Vagina (tissue), 2 donors: ENCODE measurements at places on chromosomes 5 and 9. TPM values are rescaled to one million over a fixed set of nuclear protein-coding genes. Genes with fewer than 3 reads are reported as not detected.

DNA sequence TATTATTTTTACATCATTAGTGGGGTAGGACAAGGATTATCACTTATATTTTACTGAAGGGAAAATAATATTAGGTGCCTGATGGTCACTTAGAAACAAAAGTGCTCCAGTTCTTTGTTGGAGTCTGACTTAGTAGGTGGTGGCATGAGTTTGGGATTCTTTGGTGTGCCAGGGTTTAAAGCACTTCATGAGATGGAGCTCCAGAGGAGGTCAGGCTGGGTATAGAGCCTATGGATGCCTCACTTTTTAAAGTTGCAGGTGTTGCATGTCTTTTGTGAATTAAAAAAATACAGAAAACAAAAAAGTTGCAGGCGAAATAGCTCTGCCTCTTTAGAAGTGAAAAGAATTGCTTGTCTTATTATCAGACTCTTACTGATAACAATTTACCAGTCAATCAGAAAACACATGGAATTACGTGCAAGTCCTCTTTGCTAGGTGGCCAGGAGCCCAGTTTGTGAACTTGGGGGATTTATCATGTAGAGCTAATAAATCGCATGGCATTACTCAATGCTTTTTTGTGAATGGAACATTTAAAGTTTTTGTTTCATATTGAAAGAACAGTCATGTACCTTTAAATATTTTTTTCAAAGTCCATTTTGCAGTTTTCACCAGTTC is 1.6 kb downstream of the ITK start:
- H3K27me3 ChIP-seq, result no peaks in the 10 kb centered on the region
- H3K36me3 ChIP-seq, result no peaks in the 10 kb centered on the region
- H3K4me1 ChIP-seq, result no peaks in the 10 kb centered on the region
- no peak for DNase-seq

DNA sequence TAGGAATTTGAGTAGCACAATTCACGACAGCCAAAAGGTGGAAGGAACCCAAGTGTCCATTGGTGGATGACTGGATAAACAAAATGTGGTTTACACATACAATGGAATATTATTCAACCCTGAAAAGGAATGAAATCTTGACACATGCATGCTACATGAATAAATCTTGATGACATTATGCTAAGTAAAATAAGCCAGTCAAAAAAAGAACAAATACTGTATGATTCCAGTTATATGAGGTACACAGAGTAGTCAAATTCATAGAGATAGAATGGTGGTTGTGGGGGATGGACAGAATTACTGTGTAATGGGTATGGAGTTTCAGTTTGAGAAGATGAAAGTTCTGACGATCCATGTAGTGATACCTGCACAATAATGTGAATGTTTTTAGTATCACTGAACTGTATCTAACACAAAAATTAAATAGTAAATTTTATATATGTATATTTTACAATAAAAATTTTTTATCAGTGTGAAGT is 117.7 kb upstream of the GNA14 start:
- H3K4me3 ChIP-seq, result no peak overlapping the region
- H3K4me1 ChIP-seq, result no peaks in the 10 kb centered on the region
- H3K36me3 ChIP-seq, result no peaks in the 10 kb centered on the region
- no peak overlapping the region for H3K27ac ChIP-seq

DNA sequence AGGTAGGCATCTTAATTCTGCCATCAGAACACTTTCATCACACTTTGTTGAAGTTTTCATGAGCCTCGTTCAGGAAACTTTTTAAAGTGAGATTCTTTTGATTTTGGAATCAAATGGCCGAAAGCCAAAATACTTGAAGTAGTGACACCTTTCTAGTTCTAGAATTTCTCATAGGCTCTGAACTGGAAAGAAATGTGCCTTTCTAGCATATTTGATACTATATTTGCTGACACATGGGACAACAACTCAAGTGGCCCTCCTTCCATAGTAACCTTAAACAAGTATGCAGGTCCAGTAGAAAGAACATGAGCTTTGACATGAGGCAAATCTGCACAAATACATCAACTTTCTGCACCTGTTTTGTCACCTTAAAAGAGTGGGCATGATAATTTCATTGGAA is 22.0 kb upstream of the DMRTA1 start:
- no peak for DNase-seq
- H3K4me3 ChIP-seq, result no peak overlapping the region
- no peaks in the 10 kb centered on the region for H3K36me3 ChIP-seq

DNA sequence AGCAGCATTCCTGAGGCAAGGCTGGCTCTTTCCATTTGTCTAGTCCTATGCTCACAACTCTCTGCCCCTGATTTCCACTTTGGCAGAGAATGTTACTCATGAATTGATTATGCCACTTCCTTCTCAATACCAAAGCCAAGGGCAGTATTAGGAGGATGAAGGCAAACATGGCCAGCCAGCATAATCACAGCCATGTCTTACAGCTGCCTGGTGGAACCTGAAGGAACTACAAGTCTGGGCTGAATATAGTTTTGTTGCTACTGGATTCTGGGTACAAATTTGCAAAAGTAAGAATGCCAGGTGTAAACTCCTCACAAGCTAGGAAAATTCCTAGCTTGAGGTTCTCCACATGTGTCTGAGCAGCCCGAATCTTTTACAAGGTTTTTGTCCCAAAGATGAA is 4.2 kb downstream of the SIL1 start:
- peaks cover 13% of the 10 kb centered on the region for H3K4me1 ChIP-seq
- H3K36me3 ChIP-seq, result no peaks in the 10 kb centered on the region
- DNase-seq, result no peak
- no peak overlapping the region for H3K4me3 ChIP-seq

GRCh38 chr9:127336506-127337352 is 60.2 kb upstream of the SLC2A8 start:
- no peak for DNase-seq
- H3K4me1 ChIP-seq, result peaks cover 67% of the 10 kb centered on the region
- peak overlapping the region; percentile 90 for H3K27ac ChIP-seq
- H3K27me3 ChIP-seq, result no peaks in the 10 kb centered on the region
- no peaks in the 10 kb centered on the region for H3K36me3 ChIP-seq

DNA sequence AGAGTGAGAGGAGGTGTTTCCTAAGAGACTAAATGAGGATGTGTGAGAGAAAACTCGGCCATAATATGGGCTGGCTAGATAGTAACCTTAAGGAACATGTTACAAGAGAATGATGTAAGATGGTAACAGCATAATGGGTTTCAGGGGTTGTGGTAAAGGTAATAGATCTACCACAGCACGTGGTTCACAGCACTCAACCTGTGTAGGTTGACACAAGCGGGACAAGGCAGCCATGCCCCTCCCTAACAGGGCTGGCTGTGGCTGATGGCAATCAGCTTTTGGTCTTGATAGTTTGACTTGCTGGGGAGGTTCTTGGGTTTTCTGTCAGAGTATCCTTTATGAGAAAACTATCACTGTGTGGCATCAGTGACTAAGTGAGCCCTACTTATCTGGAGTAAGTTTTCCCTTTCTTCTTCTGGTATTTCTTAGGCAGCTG is 138.6 kb downstream of the TRIO start:
- DNase-seq, result no peak
- no peak overlapping the region for H3K27ac ChIP-seq
- H3K27me3 ChIP-seq, result no peaks in the 10 kb centered on the region
- H3K36me3 ChIP-seq, result peaks cover 8% of the 10 kb centered on the region

GRCh38 chr5:91849069-91849468 is 466.0 kb upstream of the ARRDC3 start:
- no peaks in the 10 kb centered on the region for H3K4me1 ChIP-seq
- H3K4me3 ChIP-seq, result no peak overlapping the region
- H3K36me3 ChIP-seq, result no peaks in the 10 kb centered on the region

GRCh38 chr5:66680804-66681203 is 84.6 kb downstream of the MAST4 start:
- H3K36me3 ChIP-seq, result no peaks in the 10 kb centered on the region
- H3K4me3 ChIP-seq, result no peak overlapping the region

- H3K4me3 ChIP-seq, result no peak overlapping the region
- H3K27ac ChIP-seq, result no peak overlapping the region
- H3K36me3 ChIP-seq, result no peaks in the 10 kb centered on the region
- H3K27me3 ChIP-seq, result no peaks in the 10 kb centered on the region
Observed at GRCh38 chr5:78612227-78613150, 36.1 kb downstream of the LHFPL2 start.

GRCh38 chr5:122707796-122708195 is 67.1 kb upstream of the SNX2 start:
- H3K27ac ChIP-seq, result no peak overlapping the region
- no peak overlapping the region for H3K4me3 ChIP-seq
- no peaks in the 10 kb centered on the region for H3K4me1 ChIP-seq
- DNase-seq, result no peak
- H3K36me3 ChIP-seq, result no peaks in the 10 kb centered on the region

- no peaks in the 10 kb centered on the region for H3K27me3 ChIP-seq
- no peak overlapping the region for H3K4me3 ChIP-seq
- H3K36me3 ChIP-seq, result no peaks in the 10 kb centered on the region
- H3K27ac ChIP-seq, result no peak overlapping the region
- no peaks in the 10 kb centered on the region for H3K4me1 ChIP-seq
Observed at GRCh38 chr5:131977212-131977604, 31.7 kb upstream of the MEIKIN start.

DNA sequence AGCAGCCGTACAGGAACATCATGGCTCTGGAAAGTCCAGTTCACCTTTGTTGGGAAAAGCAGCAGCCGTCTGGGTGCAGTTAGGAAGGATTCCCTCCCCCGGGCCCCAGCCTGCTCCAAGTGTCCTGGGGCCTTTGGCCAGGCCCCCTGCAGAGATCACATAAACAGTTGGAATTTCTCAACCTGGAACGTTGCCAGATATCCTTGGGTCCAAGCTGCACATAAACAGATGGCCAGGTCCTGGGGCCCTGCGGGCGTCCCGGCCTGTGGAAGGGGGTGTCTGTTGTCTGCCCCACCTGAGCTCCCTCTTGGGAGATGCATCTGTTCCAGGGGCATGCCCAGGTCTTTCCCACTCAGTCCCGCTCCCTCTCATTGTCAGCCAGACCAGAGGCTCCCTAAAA is 92.7 kb downstream of the COL5A1 start:
- H3K4me3 ChIP-seq, result no peak overlapping the region
- no peaks in the 10 kb centered on the region for H3K27me3 ChIP-seq
- DNase-seq, result no peak
- H3K4me1 ChIP-seq, result peaks cover 65% of the 10 kb centered on the region
- peak overlapping the region; percentile 81 for H3K27ac ChIP-seq

GRCh38 chr5:87886164-87886563 is 382.5 kb downstream of the TMEM161B start:
- H3K36me3 ChIP-seq, result no peaks in the 10 kb centered on the region
- no peak overlapping the region for H3K27ac ChIP-seq
- H3K4me1 ChIP-seq, result no peaks in the 10 kb centered on the region
- H3K4me3 ChIP-seq, result no peak overlapping the region

- DNase-seq, result no peak
- H3K27ac ChIP-seq, result no peak overlapping the region
- no peaks in the 10 kb centered on the region for H3K27me3 ChIP-seq
- H3K4me1 ChIP-seq, result peaks cover 12% of the 10 kb centered on the region
Observed at GRCh38 chr5:14238272-14238671, 95.1 kb downstream of the TRIO start.

GRCh38 chr5:68962757-68963484 is 130.9 kb upstream of the SLC30A5 start:
- peak overlapping the region; percentile 69 for H3K27ac ChIP-seq
- no peaks in the 10 kb centered on the region for H3K27me3 ChIP-seq
- peak overlapping the region; percentile 19 for H3K4me3 ChIP-seq
- peaks cover 12% of the 10 kb centered on the region for H3K4me1 ChIP-seq

- no peak overlapping the region for H3K4me3 ChIP-seq
- H3K36me3 ChIP-seq, result no peaks in the 10 kb centered on the region
- no peak overlapping the region for H3K27ac ChIP-seq
- no peak for DNase-seq
Observed at GRCh38 chr5:82719368-82719767, 357.8 kb downstream of the TMEM167A start.

DNA sequence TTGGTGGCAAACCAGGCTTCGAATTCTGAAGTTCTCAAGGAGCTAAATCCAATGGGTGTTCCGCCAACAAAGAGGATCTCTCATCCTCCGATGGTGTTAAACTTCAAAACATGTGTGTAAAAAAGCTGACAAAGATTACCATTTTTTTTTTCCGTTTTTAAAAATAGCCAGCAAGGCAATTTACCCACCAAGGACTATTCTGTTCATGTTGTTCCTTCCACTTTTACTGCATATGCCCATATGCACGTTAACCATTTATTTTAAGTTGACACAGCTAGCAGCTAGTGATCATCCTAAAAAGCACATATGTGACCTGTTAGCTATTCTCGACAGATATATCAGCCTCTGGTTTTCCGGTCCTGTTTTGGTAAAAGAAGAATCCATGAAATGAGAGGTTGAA is 326.7 kb downstream of the PLK2 start:
- peaks cover 16% of the 10 kb centered on the region for H3K4me1 ChIP-seq
- no peak overlapping the region for H3K4me3 ChIP-seq
- no peaks in the 10 kb centered on the region for H3K27me3 ChIP-seq
- no peak for DNase-seq

DNA sequence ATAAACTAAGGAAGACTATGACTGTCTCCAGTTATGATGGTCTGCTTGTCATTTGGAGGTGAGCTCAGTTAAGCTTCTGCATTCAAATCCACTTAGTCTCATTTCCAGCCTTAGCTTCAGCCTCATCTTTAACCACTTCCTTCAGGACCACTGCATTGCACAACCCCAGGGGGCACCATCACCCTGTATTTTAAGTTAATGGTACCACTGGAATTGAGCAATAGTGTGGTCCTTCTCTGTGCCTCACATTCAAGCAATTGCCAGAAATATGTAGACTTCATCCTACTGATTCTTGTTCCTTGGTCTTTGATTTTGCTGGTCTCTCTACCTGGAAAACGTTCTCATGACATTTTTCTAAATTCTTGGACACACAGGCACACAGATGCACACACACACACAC is 131.5 kb upstream of the PTPN3 start:
- no peaks in the 10 kb centered on the region for H3K27me3 ChIP-seq
- no peaks in the 10 kb centered on the region for H3K36me3 ChIP-seq
- H3K27ac ChIP-seq, result no peak overlapping the region
- H3K4me1 ChIP-seq, result no peaks in the 10 kb centered on the region

GRCh38 chr9:84413301-84413700 is 72.7 kb upstream of the SLC28A3 start:
- H3K4me1 ChIP-seq, result no peaks in the 10 kb centered on the region
- no peaks in the 10 kb centered on the region for H3K27me3 ChIP-seq
- DNase-seq, result no peak
- H3K27ac ChIP-seq, result no peak overlapping the region
- H3K4me3 ChIP-seq, result no peak overlapping the region

Gene PCDHB5
- total RNA-seq, result 2.9 TPM

Gene PCDHA7
- 0.49 TPM for total RNA-seq

Gene PCDHB13
- 3.7 TPM for total RNA-seq

Gene ZNF658
- 2.7 TPM for total RNA-seq

Gene NIM1K
- total RNA-seq, result not detected

Gene PDE8B
- 5.9 TPM for total RNA-seq

Gene FOXD4L5
- total RNA-seq, result not detected

Gene TRIP13
- total RNA-seq, result 3.7 TPM

Gene CDKN2B-AS1
- 5.9 TPM for total RNA-seq

Gene CNTFR
- 8.3 TPM for total RNA-seq

Gene LRRC26
- not detected for total RNA-seq

Gene SKP2
- 12.0 TPM for total RNA-seq

Gene ARL15
- total RNA-seq, result 74.4 TPM
